Activated CD4-positive, alpha-beta T cell treated with anti-CD3 and anti-CD28 coated beads, Interleukin-2, amount 50 U/mL, for 48 hours (primary cell): ENCODE measurements at places on chromosomes 4 and X.

DNA sequence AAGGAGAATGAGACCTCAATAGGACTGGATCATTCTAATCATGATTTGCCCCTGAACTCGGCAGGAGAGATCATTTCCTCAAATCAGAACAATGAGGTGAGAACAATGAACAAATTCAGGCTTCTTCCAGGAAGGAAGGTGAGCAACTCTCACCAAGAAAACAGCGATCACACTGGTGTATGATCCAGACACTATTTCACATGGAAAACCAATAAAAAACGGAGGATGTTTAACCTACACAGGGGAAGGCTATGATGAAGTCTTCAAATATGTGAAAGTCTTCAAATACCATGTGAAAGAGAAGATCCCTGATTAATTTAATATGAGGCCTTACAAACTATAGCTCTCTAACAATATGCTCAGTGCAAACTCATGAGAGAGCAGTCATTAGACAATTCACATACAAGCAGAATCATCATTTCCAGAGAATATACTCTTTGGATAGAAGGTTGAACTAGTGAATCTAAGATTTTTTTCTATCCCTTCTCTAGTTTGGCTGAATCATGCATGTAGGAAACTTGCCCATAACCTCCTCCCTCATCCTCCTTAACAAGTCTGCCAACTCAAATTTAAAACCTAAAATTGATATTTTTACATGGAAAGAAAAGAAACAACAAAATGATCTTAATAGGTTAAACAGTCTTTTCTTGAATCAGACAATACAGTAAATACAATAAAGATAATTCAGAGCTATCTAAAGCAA lies 122.5 kb downstream of the ADAMTS3 start:
- DNase-seq = no peak

- DNase-seq = no peak
Observed at GRCh38 chr4:18110099-18110498, 88.5 kb upstream of the LCORL start.

DNA sequence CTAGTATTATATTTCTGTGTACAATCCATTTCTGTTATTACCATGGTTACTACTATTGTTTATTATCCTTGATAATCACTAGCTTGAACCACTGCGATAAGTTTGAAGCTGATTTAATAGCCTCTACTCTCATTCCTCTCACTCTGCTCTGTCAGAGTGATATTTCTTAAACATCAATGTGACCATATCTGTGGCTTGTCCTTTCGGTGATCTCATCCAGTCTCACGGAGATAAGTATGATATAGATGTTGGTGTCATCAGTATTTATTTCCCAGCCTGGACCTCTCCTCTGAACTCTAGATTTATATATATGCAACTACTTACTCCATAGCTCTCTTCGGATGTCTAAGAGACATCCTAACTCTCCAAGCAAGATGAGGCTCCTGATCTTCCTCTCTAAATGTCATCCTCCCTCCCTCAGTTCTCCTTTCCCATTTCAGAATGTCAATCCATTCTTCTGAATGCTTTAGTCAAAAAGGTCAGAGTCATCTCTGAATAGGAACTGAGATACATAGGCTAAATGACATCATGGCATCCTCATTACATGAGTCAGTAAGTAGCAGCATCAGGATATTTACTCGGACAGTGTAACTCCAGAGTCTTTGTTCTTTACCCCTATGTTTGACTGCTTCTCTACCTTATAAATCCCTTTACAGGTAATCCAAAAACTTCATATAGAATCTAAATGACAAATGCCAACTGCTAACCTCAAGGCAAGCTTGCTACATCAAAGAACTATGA lies 129.5 kb downstream of the PACRGL start:
- no peak for DNase-seq

- DNase-seq = no peak
Observed at GRCh38 chrX:39675619-39676018, 422.1 kb downstream of the BCOR start.

- DNase-seq = no peak
Observed at GRCh38 chr4:98604723-98605122, 53.7 kb downstream of the TSPAN5 start.

DNA sequence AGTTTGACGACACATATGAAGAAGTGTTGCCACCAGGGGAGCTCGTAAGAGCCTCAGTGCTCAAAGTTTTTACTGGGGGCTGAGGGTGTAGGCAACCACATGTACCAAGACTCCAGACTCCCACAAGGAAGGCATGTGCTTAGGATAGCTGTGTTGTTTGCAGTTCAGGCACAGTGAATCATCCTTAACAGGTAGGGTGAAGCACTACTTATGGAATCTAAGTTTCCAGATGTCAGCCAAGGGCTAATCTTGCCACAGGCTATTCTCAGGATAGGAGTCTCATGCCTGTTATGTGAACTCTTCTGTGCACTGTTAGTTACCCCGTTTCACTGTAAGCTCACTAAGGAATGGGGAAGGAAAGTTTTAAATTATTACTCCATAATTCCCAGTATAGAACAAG lies 202.6 kb downstream of the TMA16 start:
- no peak for DNase-seq

DNA sequence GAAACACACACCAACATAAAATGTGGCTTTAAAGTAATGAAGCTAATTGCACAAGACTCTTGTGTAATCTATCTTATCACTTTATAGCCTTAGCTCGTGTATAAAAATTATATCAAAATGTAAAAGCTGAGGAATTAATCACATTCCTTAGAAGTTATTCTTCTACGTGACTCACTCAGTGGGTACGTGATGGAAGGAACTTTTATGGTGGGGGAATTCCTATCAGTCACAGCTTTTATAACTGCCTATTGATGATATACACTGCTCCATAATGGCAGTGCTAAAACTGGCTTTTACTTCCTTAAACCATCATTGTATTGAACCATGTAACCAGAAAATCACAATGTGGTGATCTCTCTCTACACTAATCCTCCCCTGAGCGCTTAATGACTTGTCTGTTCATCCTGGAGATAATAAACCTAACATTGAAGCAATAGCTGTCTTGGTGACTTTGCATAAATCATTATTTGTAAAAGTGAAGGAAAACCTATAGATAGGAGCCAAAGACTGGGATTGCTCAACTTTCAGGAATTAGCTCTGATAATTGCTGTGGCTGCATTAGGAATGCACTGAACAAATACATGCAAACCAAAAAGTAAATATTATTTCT lies 276.7 kb downstream of the GBA3 start:
- DNase-seq = no peak

DNA sequence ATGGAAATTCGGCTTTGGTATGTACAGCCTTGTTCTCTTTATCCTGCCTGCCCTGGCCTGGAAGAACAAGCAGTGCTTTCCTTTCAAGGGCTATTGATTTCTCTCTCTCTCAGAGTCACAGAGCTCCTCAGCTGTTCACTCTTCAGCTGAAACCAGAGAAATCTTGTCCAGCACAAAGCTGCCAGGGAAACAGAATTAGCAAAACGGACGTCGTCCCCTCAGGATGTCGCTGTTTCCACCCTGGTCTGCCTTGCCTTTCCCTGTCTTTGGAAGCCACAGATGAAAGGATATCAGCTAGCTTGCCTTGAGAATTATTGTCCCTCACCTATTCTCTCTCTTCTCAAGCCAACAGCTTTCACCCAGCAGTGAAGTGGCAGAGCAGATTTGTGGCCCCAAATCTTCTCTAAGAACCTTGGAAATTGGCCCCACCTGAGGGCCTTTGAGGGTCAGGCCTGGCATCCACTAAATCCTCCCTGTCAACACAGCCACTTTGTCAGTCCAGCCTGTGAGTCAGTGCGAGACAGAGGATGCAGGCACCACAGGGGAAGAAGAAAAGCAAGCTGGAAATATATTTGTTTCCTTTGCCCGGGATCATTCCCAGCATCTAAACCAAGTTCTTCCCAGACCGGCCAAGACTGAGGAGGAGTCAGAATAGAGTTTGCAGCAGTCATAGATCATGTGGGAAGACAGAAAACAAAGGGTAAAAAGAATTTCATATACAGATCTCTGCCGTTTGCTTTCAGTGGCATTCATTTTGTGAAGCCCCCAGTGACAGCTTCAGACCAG lies 63.8 kb upstream of the MTM1 start:
- no peak for DNase-seq

GRCh38 chr4:183306811-183307210 lies 13.3 kb downstream of the CLDN22 start:
- DNase-seq = no peak

- no peak for DNase-seq
Observed at GRCh38 chr4:1404573-1405253, 1.5 kb downstream of the NKX1-1 start.

- no peak for DNase-seq
Observed at GRCh38 chr4:38669208-38669607, 5.2 kb downstream of the KLF3 start.

DNA sequence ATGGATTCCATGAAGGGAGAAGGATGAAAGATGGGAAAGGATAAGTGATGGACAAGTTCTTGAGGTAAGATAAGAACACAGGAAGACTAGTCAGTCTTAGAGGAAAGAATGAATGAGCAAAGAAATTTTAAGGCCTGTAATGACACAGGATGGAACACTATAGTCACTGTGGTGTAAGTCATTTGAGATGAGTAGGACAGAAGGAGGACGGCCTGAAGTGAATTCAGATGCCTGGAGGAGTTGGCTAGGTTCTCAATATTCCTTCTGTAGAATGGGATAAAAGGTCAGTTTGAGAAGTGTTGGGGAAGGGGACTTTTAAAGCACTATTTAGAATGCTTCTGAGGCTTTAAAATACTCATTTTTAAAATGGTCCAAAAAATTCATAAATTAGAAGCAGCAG lies 3.9 kb downstream of the MSMO1 start:
- DNase-seq = no peak

GRCh38 chr4:142243255-142243654 lies 602.8 kb downstream of the INPP4B start:
- no peak for DNase-seq

DNA sequence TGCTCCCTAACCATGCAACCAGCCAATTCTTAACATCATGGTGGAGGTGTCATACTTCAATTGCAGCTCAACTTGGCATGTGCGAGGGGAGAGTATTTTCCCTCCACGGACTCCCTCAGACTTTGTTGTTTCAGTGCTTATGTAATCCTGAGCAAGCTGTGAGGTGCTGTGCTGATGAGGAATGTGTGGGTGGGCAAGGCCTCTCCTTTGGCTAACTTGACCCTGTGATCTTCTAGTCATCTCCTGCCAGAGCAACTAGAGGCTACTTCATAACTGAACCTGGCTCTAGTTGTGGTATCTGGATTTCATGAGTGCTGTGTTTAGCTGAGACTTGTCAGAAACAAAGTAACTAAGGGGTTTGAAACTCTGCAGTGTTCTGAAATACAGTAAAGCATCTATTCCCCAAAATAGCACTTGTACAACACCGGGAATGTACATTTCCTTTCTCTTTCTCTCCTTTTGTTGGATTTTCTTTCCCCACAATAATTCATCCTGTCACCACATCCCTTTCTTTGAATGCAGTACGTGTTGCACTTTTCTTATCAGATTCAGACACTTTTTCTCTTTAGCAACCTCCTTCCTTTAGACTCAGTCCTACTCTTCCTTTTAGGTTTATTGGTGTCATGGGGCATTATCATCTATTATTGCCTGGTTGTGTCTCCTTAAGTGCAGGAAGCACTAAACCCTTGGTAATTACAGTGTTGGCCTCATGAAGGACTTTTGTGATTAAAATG lies 415.2 kb upstream of the NR3C2 start:
- DNase-seq = no peak

DNA sequence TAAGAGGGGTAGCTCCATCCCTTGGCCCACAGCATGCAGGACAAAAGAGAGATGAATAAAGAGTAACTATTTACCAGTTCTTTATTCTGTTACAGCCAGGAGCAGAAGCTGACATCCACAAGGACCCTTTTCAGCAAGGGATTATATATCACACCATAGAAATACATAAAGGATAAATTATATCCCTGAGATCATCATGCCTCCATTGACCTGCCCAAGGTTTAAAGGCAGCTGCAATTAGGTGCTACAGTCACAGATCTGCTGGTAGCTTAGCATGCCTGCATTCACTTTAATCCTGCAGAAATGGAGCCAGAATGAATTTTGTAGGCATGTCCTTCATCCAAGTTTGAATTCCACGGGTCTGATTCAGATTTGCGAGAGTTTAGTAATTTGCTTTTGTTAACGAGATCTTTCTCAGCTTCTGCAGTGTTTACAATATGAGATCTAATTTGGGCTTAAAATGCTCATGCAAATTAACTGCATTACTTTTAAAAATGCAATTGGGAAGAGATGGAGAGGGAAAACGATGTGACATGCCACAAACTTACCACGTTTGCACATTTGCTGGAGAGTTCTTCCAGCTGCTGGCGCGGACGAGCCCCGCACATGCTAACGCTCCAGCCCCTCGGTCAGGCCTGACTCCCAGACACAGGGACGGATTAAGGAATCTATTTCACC lies 327.0 kb upstream of the NOCT start:
- no peak for DNase-seq
